Astrocyte of the hippocampus (primary cell): ENCODE measurements at places on chromosomes 7 and 10.
A peak's percentile ranks its signal among the peaks of the same experiment; 100 is the strongest.

- DNase-seq, result no peak
These were observed 55.3 kb upstream of the SDK1 start for GRCh38 chr7:3245721-3246120.

- DNase-seq, result peak; percentile 13
These were observed 2.1 kb downstream of the SYNPO2L start for GRCh38 chr10:73653701-73654100.

- DNase-seq, result no peak
These were observed 17.6 kb upstream of the PAX2 start for GRCh38 chr10:100727808-100728207.

DNA sequence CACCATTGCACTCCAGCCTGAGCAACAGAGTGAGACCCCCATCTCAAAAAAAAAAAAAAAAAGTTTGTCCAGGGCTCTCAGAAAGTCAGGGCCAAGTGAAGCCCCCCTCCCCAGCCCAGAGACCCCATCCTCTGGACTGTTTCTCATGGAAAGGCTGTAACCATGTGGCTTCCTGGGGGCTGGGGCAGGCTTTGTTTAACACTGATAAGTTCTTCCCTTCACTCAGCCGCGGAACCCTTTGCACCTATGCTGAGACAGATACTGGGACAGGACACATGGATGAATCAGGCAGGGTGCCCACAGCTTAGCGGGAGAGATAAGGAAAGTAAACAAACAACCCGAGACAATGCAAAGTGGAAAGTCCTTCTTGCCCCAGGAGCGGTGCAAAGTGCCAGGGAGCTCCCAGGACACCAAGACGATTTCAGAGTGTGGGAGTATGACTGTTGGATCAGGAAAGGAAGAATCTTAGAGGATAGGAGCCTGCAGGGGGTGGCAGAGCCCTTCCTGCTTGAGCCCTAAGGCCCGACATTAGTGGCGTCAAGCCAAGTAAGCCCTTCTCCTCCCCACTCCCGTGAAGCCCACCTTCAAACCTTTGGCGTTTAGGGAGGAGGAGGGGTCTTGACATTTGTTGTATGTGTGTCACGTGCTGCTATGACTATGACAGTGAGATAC lies 11.6 kb downstream of the MLXIPL start:
- DNase-seq, result peak; percentile 48

- DNase-seq, result no peak
These were observed 22.4 kb upstream of the SEMA3C start for GRCh38 chr7:80941208-80941758.
